ENCODE measurements at places on chromosomes 1 and 21. TPM values are rescaled to one million over a fixed set of nuclear protein-coding genes. Genes with fewer than 3 reads are reported as not detected.

GRCh38 chr1:248111157-248111556 is 16.2 kb downstream of the OR2L13 start:
- DNase-seq = no peak

DNA sequence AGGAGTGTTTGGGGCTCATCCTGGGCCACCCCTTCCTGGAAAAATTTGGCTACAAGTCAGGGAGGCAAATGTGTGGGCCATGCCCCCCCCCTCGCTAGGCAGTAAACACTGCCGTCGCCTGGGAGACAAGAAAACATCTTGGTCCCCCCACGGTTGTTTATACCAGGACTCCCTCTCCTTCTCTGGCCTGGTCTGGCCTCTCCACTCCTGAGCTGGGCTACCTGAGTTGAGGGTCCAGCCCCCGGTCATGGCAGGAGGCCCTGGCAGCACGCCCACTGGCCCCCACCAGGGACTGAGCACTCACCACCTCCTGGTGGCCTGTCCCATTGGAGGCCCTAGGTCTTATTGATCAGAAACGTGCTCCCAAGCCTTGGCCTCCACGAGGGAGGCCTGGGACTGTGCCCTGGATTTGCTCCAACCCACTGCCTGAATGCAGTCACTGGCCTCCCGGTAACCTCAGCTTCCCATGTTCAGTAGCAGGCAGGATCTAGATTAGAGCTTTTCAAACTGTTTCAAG is 15.8 kb downstream of the KCNQ4 start:
- DNase-seq = no peak

GRCh38 chr1:202016811-202017748 is 6.7 kb downstream of the ELF3 start:
- no peak for DNase-seq

DNA sequence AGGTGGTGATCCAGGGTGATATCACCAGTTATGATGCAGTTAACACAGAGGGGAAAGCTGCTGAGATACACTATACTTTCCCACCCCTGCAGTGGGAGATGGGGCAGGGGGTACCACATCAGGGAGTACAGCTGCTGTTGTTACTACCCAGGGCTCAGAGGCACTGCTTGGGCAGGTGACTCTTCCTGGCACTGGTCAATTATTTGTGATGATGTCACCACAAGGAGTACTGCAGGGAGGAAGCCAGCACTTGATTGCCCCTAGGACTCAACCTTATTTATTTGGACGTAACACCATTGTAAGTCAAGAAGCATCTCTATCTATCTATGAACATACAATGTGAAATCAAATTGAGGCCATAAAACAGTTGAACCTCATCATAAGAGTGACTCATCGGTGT is 10.1 kb downstream of the IFNAR1 start:
- DNase-seq = no peak

DNA sequence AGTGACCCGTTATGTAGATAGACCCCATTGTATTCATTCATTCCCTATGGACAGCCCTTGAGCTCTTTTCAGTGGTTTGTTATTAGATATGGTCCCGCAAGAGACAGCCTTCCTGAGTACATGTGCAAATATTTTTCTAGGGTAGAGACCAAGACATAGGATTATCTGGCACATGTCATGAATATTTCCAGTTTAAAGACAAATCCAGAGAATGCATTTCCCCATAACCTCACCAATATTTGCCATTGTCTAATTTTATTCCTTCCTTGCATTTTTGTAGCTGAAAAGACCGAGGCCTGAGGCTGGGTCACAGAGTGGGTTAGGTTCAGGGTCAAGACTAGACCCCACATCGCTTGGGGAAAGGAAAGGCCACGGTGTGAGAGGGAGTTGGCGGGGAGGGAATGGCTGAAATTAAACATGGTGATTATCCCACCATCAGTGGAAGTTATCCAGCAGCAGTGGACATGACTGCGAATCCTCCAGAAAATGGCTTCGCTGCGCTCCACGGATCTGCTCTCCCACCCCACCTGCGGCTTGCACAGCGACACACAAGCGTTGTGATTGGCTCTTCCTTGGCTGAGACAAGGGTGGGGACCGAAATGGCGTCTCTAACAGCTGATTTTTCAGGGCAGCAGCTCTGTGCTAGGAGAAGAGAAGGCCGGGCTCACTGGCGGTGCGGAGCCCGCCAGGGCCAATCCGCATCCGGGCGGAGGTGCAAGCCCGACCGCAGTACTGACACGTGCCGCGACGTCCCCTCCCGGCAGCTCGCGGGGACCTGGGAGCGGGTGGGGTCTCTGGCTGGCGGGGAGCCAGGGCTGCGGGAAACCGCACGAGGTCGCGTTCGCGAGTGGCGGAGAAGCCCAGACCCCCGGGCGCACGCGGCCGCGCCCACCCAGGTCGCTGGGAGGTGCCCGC is 16.1 kb upstream of the STMN1 start:
- DNase-seq = no peak

The ARTN gene
- 0.63 TPM for total RNA-seq

The CCDC181 gene
- 0.19 TPM for total RNA-seq

DNA sequence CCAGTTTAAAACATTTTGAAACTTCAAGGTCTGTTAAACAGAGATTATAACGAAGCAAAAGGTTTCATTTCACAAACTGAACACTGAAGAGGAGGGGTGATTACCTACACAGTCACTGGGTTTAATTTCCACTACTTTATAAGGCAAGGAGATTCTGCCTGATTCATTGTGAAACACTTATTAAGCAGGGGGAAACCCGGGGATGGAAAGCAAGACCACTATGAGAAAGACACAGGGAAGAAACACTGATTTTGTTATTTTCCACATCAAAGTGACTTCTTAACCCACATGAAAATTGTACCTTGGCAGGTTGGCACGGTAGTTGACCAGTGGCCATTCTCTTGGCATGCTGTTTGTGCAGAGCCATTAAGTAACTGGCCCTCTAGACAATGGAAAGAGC is 8.1 kb upstream of the F5 start:
- DNase-seq = no peak

The TMPRSS3 gene
- 0.32 TPM for total RNA-seq

The HSD3B2 gene
- total RNA-seq = 0.63 TPM

The TRIM58 gene
- 1.4 TPM for total RNA-seq

- no peak for DNase-seq
These were observed 16.0 kb downstream of the LCK start for GRCh38 chr1:32266921-32267591.

- no peak for DNase-seq
These were observed 43.3 kb downstream of the RASAL2 start for GRCh38 chr1:178137238-178137637.

DNA sequence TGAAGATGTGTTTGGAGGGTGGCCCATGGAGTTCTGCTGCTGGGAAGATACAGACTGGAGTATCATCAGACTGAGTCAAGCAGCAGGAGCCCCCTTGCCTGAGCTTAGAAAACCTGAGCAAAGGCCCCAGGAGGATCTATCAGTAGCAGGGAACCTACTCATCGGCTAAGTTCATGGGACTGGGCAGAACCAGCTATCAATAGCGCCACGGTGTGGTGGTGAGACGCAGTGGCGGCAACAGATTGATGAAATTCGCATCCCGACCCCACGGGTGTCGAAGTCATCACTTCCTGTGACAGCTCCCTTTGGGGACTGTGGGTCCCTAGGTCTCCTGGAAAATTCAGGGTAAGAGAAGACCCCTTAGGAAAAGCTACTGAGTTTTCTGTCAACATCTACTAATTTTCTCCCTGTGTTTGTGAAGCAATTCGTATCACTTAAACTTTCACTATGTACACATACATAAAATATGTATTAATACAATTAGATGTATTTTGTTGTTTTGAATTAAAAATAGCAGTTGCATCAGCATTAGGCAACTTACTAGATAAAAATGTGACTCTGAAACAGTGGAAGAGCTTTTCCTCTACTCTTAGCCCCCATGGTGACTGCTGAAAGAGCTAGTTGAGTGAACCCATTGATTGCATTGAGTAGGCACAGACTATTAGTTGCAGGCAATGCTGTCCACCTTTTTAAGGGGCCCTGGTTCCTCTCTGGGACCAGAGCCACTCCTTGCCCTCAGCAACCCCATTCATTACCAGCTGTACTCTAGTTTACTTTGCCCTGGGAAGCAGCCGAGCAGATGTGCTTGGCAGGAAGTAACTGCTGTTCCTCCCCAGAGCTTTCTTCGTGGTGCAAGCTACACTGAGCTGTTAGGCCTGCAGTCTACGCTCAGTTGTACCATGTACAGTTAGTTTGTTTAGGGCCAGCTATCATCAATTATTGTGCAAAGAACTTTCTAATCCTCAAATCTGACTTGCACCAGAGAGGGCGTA is 7.3 kb upstream of the CACNA1S start:
- DNase-seq = no peak

DNA sequence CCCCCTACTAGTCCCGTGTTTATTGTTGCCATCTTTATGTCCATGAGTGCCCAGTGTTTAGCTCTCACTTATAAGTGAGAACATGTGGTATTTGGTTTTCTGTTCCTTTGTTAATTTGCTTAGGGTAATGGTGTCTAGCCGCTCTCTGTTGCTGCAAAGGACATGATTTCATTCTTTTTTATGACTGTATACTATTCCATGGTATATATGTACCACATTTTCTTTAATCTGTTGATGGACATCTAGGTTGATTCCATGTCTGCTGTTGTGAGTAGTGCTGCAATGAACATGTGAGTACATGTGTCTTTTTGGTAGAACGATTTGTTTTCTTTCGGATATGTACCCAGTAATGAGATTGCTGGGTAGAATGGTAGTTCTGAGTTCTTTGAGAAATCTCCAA is 44.2 kb upstream of the METTL18 start:
- no peak for DNase-seq

GRCh38 chr1:13948888-13949391 is 249.0 kb downstream of the PRDM2 start:
- DNase-seq = no peak

The IL20 gene
- total RNA-seq = 8.2 TPM

The RXFP4 gene
- not detected for total RNA-seq

The PALMD gene
- 156 TPM for total RNA-seq

GRCh38 chr1:212463565-212464285 is 31.0 kb downstream of the NENF start:
- no peak for DNase-seq

DNA sequence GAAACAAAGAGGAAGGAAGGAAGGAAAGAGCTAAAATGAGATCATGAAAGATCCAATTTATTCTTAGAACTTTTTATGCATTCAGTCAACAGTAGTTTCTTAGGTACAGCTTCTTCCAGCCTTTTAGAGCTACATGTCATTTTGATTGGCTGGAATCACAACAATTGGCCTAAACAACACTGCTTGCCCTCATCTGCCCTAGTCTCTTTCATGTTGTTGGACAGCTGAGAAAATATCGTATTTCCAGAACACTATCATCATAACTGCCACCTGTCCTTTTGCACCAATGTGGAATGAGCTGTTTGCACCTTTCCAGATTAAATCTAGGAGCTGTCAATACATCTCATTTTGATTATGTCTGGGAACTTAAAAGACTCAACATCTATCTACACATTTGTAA is 161.7 kb downstream of the TGFBR3 start:
- DNase-seq = no peak

The GPR37L1 gene
- 0.16 TPM for total RNA-seq

- no peak for DNase-seq
These were observed 163.2 kb downstream of the ZBTB18 start for GRCh38 chr1:244214009-244214967.

The FAM43B gene
- 2.2 TPM for total RNA-seq
